ENCODE measurements at places on chromosomes 2 and 18.

- DNase-seq: no peak
These were observed 24.0 kb upstream of the GALNT5 start for GRCh38 chr2:157233506-157233905.

- DNase-seq: no peak
These were observed 4.4 kb upstream of the CHRNG start for GRCh38 chr2:232534940-232535651.

DNA sequence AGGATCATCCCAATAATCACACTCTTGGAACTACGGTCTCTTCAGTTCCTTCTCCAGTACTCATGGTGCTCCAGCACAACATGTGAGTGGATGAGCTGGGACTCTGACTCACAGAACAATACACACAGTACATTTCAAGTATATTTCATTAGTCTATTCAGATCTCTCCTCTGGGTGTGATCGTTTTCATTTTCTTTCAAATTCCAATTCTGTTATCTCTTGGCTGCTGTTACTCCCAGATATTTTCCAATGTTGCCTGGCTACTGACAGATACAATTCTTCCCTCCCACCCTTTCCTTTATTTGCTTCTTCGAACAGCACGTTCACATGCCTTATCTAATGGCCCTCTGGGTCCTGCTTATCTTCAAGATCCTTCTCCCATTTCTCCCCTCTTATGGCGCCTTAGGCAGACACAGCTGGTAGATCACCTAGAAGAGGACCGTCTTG, 216.0 kb downstream of the ACKR3 start:
- no peak for DNase-seq

DNA sequence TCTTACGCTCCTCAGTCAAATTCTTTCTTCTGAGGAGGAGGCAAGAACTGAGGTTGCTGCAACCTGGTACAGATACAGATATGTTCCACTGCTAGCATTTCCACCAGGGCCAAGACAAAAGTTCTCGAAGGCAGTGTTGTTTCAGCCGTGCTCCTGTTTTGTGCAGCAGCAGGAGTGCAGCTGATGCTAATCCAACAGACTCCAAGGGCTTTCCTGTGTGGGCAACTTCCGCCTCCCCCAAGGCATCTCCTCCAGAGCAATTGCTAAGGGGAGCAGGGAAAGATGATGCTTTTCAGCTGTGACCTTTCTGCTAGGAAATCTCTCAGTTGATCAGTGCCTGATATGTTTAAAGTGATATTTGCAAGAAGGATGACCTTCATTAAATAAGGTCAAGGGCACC, 52.6 kb upstream of the DAPL1 start:
- no peak for DNase-seq

DNA sequence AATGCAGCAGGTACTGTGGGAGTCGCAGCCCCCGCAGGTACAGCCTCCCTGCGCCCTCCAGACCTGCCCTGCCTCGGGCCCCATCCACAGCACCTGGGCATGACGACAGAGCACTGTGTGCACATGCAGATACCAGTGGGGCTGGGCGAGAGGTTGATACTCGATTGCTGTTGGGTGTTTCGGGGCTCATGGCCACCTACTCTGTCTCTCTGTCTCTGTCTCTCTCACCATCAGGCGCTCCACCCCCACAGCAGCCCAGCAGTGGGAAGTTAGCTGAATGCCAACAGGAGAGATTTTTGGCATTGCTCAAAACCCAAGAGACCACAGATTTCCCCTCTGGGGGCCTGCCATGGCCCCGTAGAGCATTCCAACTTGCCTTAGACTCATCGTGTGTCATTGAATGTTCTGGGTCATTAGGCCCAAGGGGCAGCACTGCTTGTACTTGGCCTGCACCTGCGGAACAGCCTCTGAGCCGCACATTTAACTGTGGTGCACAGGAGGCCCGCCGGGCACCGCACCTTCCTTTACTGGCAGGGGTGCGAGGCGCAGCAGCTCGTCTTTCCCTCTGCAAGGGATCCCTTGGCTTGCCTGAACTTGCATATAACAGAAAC, 18.8 kb downstream of the KCNIP3 start:
- DNase-seq: no peak

DNA sequence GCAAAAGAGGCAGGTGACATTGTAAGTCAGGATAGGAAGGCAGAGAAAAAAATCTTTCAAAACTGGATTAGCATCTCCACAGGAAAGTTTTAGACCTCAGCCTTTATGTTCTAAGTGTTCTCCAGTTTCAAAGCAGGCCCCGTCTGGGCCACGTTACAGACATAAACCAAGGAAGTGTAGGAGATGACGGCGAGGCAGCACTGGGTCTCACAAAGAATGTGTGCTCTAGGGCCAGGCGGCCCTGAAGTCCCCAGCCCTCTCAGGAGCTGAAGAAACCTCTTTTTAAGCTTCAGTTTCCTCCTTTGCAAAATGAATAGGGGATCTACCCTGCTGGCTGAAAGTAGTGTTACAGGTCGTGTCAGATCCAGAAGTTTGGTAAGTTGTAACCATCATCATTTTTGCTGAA, 81.7 kb downstream of the SPRED2 start:
- DNase-seq: no peak

DNA sequence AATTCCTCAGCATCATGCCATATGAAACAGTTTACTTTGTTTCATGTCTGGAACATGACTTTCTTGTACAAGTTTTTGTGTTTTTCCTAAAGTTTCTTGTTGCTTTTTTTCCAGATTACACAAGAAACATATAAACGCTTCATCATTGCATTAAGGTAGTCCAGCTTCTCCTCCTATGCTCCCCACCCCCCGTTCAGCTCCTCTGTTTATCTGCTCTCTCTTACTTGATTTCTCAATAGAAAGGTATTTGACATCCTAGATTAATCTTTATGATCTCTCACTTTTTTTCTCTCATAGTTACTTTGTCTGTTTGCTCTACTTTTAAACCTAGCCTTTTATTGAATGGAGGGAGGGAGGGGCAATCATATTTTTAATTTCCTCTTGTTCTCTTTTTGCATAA, 25.4 kb downstream of the SLC40A1 start:
- no peak for DNase-seq

DNA sequence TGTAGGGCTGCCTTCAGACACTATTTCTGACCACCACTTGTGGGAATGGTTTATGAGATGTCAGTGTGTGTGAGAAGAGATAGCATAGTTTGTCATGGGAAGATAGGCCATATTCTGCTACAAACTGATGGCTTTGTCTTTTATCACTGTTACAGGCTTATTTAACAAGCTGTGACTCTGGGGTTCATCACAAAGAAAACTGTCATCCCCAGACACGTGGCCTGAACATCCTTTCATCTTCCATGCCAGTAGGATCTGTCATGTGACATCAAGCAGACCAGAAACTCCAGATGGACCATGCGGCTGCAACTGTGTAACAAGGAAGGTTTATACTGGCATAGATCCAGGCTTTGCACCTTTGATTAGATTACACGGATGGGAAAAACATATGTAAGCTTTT, 128.6 kb upstream of the KCNH7 start:
- DNase-seq: no peak

DNA sequence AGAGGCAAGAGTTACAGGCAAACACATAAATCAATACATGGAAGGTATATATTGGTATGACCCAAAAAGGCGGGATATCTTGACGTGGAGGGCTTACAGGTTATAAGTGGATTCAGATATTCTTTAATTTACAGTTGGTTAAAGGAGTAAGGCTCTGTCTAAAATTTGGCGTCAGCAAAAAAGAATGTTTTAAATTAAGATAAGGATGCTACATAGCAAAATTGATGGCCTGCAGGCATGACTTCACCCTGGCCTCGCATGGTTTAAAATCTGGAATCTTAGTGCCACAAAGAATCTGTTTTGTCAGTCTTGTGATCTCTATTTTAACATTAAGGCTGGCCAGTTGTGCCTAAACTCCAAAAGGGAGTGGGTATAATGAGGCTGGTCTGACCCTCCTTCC, 58.4 kb upstream of the REL start:
- DNase-seq: no peak

DNA sequence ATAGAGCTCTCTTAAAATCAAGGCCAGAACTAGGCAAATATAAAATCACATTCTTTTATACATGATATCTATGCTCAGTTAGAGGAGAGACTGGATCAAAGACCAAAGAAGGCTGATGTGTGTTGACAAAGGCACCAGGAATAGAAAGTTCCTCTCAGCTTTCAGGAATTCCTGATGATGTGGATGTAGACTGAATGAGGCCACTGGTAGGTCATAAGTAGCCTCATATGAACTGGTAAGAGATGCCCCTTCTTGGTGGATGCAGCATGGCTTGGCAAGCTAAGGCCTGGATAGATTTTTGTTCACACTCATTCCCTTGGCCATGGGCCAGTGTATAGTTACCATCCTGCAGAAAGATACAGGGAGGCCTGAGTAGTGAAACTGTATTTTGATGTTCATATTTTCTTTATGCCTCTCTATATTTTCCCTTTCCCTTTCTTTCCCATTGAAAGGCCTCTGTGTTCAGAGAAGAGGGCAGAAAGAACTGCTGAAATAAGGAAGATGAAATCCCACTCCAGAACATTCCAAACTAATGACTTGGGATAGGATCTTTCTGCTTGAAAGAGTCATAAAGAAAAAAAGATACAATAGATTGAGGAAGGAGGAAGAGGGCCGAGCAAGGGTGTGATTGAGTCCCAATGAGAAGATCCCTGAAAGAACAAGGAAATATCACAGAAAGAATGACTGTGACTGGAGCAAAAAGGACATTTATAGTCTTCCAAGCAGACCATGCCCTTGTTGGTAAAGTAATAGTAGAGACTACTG, 2182.7 kb upstream of the PIK3C3 start:
- DNase-seq: no peak

- no peak for DNase-seq
These were observed 43.1 kb downstream of the INPP4A start for GRCh38 chr2:98487806-98488189.

GRCh38 chr2:100953406-100954043, 48.6 kb upstream of the RPL31 start:
- no peak for DNase-seq

Data from stimulated activated CD4-positive, alpha-beta T cell treated with anti-CD3 and anti-CD28 coated beads, Interleukin-15, amount 100 ng/mL, for 1 hour (primary cell).